Stimulated activated CD4-positive, alpha-beta T cell treated with anti-CD3 and anti-CD28 coated beads, Interleukin-1b, Interleukin-23, amount 100 ng/mL, for 1 hour (primary cell): ENCODE measurements at places on chromosomes 4 and X.

- DNase-seq = no peak
Observed at GRCh38 chrX:84118315-84118714, 69.7 kb downstream of the RPS6KA6 start.

GRCh38 chrX:107676559-107677378, 48.5 kb downstream of the PRPS1 start:
- no peak for DNase-seq

- DNase-seq = no peak
Observed at GRCh38 chrX:100830547-100830946, 10.4 kb downstream of the CSTF2 start.

- DNase-seq = no peak
Observed at GRCh38 chr4:79048878-79049277, 109.6 kb upstream of the PAQR3 start.

DNA sequence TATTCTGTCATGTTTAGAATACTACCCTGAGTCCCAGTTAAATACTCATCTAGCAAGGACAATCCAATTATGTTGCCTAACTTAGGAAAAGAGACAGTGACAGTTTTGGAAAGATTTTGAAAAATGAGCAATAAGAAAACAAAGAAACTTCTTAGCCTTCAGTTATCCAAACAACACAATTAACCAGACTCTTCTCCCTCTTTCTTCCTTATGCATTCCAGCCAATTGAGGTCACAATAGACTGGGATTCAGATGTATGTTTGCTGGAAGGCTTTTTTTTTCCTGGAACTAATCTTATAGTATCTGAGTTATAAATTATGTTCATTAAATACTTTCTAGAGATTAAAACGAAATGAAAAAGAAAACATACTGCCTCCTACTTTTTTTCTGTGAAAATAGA, 109.6 kb downstream of the GUCY2F start:
- DNase-seq = no peak

GRCh38 chrX:127259742-127260141, 440.2 kb downstream of the PRR32 start:
- no peak for DNase-seq
